ENCODE measurements at places on chromosomes 13 and 19. TPM values are rescaled to one million over a fixed set of nuclear protein-coding genes. Genes with fewer than 3 reads are reported as not detected.

Gene ZNF560
- 0.57 TPM for polyA plus RNA-seq

Gene USPL1
- polyA plus RNA-seq, result 20.8 TPM

Gene MUC16
- not detected for polyA plus RNA-seq

Gene IGFL3
- polyA plus RNA-seq, result not detected

Gene IL17D
- 29.4 TPM for polyA plus RNA-seq

Gene LILRA1
- polyA plus RNA-seq, result not detected

Gene KL
- not detected for polyA plus RNA-seq

Gene ATXN8OS
- not detected for polyA plus RNA-seq

Gene SIGLEC14
- polyA plus RNA-seq, result 1.1 TPM

Gene SHD
- 91.9 TPM for polyA plus RNA-seq

Gene CEACAM6
- polyA plus RNA-seq, result 0.52 TPM

Gene PRDX2
- polyA plus RNA-seq, result not detected

DNA sequence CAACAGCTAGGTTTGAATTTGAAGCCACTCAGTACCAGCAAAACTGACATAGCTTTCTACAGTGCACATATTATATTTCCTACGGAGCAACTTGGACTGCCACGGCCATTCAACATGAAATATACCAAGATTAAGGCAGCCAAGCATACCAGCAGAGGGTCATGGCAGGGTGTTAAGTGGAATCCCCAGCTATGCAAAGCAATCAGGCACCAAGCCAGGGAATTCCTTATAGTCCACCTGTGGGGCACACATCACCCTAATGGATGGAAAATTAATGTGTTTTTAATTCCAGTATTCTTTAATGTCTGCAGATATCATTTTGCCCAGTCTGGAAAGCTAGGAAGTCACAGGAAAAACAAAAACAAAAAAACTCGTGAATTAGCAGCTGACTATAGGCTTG is 1190.3 kb downstream of the EFNB2 start:
- DNase-seq, result no peak

GRCh38 chr13:113458253-113459065 is 5.2 kb upstream of the ADPRHL1 start:
- DNase-seq, result no peak

GRCh38 chr13:71858647-71859046 is 8.4 kb downstream of the DACH1 start:
- no peak for DNase-seq

DNA sequence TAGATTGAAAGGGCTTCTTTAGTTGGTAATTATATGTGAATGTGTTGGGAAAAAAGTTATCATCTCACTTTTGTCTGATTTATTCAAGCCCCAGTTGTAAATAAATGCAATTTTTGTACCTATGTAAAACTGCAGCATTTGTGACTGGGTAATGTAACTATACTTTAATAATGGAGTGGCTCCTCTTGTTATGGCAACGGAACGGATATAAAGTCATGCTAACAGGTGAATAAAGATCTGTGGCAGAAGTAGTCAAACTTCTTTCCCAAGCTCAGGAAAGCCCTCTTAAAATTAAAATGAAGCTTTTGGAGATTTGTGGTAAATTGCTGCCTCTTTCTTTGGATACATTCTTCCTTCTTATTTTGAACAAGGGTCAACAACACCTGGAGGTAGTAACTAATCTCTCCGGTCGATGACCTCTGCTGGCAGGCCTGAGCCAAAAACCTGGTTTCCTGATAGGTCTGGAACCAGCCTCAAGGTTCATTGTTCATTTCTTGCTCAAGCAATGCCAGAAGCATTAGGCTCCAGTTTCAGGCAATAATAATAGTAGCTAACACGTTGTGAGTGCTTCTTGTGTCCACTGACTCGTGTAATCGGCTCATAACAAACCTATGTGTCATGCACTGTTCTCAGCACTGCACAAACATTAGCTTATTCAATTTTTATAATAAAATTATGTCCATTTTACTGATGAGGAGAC is 313.4 kb upstream of the DACH1 start:
- DNase-seq, result no peak

DNA sequence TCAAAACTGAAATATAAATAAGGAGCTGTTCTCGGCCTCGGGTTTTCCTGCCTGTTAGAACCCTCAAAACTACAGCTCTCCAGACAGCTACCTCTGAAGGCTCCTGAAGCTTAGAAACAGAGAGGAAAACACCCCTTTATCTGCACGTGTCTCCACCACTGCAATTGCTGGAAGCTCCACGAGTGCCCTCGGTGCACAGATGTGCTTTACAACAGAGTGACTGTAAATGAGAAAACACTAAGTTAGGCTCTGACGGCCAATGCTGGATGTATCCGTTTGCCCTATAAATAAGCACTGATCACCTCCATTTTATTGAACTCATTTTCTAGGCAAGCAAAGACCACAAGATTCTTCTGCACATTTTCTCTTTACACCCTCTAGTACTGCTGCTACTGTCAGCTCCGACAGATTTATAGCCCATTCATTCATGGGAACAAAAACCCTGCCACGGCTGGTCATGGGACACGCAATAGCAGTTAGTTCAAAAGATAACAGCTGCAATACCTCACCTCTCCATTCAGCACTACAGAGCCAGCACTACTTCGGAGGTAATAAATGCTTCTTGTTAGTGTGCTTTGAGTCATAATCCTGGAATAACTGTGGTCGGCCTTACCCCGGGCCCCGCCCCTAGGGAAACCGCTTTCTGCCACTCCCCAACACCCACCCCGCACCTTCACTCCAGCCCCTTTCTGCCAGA is 241.1 kb upstream of the ZNF507 start:
- no peak for DNase-seq

- DNase-seq, result no peak
These were observed 95.0 kb downstream of the KCTD12 start for GRCh38 chr13:76790980-76791819.

DNA sequence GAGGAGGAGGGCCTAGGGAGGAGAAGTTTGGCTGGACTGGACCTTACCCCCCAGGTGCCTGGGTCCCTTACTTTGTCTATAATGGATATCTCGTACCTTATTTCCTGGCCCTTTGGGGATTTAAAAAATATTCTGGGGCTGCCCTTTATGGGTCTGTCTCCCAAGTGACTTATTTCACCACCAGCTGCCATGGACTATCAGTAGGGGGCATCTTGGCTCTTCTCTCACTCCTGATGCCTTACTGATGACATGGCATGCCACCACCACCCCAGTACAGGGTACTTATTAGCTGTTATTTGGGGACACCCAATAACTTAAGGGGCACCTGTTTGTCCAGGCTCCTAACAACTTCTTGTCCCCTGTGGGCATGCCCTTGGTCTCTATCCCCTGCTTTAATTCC is 38.0 kb downstream of the NFIX start:
- DNase-seq, result no peak

GRCh38 chr19:21396893-21397572 is at the start of gene ZNF493:
TSS of gene ZNF493 (plus strand) at chr19:21397133. CDS start at chr19:21397238, 105 bp downstream.
- peak; percentile 97 for DNase-seq

- DNase-seq, result peak; percentile 72
These were observed 25.1 kb upstream of the KCTD15 start for GRCh38 chr19:33771384-33772101.

GRCh38 chr19:51559240-51559639 is 11.8 kb upstream of the ZNF175 start:
- DNase-seq, result no peak

GRCh38 chr13:96621634-96622183 is 372.6 kb downstream of the OXGR1 start:
- DNase-seq, result no peak

- DNase-seq, result no peak
These were observed 308.4 kb downstream of the FGF9 start for GRCh38 chr13:21979161-21979806.

GRCh38 chr19:15438124-15438496 is 11.6 kb downstream of the WIZ start:
- DNase-seq, result no peak

Data from muscle of arm (tissue), 14 donors.